ENCODE measurements at places on chromosomes 13 and 19. TPM values are rescaled to one million over a fixed set of nuclear protein-coding genes. Genes with fewer than 3 reads are reported as not detected.

- no peak for DNase-seq
Observed at GRCh38 chr13:76967031-76967430, 18.7 kb downstream of the ACOD1 start.

DNA sequence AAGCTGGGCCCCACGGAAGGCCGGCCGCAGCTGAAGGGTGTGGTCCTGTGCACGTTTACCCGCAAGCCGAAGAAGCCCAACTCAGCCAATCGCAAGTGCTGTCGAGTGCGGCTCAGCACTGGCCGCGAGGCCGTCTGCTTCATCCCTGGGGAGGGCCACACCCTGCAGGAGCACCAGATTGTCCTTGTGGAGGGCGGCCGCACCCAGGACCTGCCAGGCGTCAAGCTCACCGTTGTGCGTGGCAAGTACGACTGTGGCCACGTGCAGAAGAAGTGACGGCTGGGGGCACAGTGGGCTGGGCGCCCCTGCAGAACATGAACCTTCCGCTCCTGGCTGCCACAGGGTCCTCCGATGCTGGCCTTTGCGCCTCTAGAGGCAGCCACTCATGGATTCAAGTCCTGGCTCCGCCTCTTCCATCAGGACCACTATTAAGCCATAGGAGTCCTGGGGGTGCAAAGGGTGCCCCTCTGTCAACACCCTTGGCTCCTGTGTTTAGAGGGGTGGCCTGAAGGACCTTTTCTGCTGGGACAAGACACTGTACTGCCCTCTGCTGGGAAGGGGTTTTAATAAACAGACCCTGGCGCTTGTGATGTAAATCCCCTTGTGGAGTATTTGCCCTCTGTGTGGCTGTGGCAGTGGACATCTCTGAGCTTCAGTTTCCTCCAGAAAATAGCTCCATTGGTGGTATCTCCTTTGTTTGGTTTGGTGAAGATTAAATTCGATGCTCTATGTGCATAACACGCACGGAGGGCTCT lies 1.9 kb downstream of the MRPS12 start:
- DNase-seq: no peak

TLE2 gene
- total RNA-seq: 31.7 TPM

GRCh38 chr13:46468570-46469463 lies 81.8 kb upstream of the RUBCNL start:
- DNase-seq: no peak
